Naive thymus-derived CD8-positive, alpha-beta T cell (primary cell): ENCODE measurements at places on chromosomes 12 and 14. TPM values are rescaled to one million over a fixed set of nuclear protein-coding genes. Genes with fewer than 3 reads are reported as not detected.

The CLEC9A gene
- total RNA-seq = not detected

DNA sequence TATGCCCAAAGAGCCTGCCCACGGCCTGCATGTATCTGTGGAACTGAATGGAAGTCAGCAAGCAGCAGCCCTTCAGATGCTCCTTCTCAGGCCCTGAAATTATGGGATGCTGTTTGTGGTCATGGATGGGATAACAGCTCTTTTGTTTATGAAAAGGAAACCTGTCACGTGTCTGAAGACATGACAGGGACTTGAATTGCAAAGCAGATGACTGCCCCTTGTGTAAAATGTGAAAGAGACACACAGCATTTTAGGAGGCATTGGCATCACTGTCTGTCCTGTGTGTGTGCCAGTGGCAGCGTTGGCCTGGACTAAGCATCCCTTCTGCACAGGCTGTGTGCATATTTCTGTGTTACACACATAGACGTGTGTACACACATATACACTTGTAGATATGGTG is 192.1 kb downstream of the VRK1 start:
- H3K4me3 ChIP-seq = no peak overlapping the region
- H3K4me1 ChIP-seq = peaks cover 43% of the 10 kb centered on the region
- H3K36me3 ChIP-seq = no peaks in the 10 kb centered on the region
- no peak for DNase-seq
- no peaks in the 10 kb centered on the region for H3K27me3 ChIP-seq
- peak overlapping the region; percentile 60 for H3K27ac ChIP-seq

DNA sequence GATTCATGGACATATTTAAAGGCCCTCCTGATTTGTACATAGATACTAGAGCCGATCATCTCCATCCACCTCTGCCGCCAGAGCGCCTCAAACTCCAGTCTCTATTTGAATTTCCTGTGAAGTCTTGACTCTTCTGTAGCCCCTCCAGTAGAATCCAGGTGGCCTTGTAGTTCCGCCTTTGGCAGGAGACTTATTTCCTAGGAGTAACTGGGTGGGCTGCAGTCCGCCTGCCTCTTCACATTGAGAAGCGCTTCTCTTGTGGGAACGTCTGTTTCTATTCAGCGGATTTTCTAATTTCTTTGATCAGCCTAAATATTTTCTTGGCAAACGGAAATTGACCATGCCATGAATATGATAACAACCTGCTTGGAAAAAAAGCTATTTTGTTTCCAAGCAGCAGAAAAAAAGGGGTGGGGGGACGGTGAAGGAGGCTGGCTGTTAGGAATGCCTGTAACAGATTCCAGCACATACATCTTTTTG is 9.0 kb upstream of the SIX1 start:
- H3K27me3 ChIP-seq = peaks cover 92% of the 10 kb centered on the region
- H3K36me3 ChIP-seq = no peaks in the 10 kb centered on the region
- H3K4me1 ChIP-seq = peaks cover 43% of the 10 kb centered on the region
- no peak overlapping the region for H3K27ac ChIP-seq

The GPRC5A gene
- not detected for total RNA-seq

DNA sequence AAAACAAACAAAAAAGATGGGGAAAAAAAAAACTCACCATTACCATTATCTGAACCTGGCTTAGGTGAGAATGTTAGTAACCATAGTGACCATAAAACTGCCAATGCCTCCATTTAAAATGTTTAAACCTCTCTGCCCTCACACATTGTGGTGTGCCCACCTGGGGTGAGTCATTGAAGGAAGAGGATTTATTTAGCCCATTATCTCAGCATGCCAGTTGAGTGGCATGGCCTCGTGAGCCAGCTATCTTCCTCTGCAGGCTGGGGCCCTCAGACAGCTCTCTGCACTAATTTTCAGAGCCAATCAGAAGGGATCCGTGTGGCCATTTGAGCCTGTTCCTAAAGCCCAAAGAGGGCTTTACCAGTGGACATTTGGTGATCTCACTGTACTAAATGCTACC is 81.8 kb upstream of the CCDC198 start:
- no peak overlapping the region for H3K4me3 ChIP-seq
- no peaks in the 10 kb centered on the region for H3K27me3 ChIP-seq
- H3K36me3 ChIP-seq = no peaks in the 10 kb centered on the region
- no peak for DNase-seq
- no peaks in the 10 kb centered on the region for H3K4me1 ChIP-seq

The GABARAPL1 gene
- total RNA-seq = 55.5 TPM

The CDC42BPB gene
- total RNA-seq = 6.3 TPM

The CRIP1 gene
- 96.5 TPM for total RNA-seq

DNA sequence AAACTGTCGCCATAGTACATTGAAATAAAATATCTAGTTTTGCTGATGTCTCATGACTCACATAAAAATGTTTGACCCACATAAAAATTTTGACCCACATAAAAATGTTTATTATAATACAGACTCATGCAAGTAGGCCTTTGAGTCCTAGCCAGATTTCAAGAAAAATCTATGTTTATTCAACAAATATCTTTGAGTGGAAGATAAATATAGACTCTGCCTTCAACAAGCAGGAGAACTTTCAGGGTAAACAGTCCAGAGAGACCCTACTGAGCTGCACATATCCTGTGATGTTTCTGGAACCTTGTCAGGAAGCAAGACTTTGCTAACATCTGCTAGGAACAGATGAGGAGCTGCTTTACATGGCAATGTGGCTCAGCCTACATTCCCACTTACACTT is 283.1 kb downstream of the MDGA2 start:
- H3K27ac ChIP-seq = no peak overlapping the region
- H3K4me3 ChIP-seq = no peak overlapping the region
- no peak for DNase-seq
- H3K27me3 ChIP-seq = no peaks in the 10 kb centered on the region

DNA sequence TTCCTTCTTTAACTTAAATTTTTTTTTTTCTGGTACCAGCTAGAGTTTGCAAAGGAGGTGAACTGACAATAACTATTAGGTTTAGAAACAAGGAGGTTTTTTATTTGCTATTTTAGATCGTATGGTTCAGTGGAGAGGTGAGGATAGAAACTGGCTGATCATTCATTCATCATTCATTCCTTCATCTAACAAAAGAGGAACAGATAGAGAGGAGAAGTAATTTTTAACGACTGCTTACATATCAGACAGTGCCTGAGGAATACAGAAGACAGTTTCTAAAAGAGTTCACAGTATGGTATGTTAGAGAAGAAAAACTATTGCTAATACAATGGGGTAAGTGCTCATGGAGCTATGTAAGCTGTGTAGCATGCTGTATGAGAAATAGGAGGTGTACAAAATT is 111.1 kb downstream of the ERC1 start:
- no peak overlapping the region for H3K4me3 ChIP-seq
- no peak for DNase-seq
- no peaks in the 10 kb centered on the region for H3K27me3 ChIP-seq
- no peak overlapping the region for H3K27ac ChIP-seq
- H3K36me3 ChIP-seq = peaks cover 6% of the 10 kb centered on the region
- peaks cover 33% of the 10 kb centered on the region for H3K4me1 ChIP-seq

The C12orf60 gene
- 1.3 TPM for total RNA-seq

DNA sequence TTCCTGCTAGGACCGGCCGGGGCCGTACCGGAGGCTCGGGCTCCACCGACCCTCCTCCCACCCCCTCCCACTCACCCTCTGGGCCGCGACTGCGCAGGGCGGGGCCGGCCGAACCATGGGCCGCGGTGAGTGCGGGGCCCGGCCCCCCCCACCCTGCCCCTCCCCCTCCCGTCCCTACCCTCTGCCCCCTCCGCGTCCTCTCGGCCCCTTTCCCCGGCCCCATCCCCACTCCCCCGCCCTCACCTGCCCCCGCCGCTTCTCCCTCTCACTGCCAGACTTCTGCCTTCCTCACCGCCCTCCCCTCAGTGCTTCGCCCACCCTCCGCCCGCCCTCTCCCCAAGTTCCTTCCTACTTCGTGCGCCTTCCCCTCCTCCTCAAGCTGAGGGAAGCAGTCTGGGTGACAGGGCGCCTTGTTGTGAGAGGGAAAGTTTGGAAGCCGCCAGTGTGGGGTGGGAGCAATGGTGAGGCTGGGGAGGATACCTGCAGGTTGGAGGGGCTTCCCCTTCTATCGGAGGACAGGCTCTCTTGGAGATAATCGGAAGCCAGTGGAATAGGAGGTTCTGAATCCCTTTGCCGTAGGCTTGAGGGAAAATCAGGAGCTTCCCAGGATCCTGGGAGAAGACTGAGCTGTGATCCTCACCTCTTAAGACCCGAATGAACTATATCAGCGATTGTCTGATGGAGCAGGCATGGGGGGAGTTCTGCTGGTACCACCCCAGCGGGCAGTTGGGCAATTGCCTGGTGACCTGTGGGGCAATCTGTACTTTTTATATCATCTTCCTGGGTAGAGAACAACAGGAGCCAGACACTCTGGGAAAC is 472 bp downstream of the MBD6 start:
- peak; percentile 12 for DNase-seq
- H3K4me1 ChIP-seq = peaks cover 59% of the 10 kb centered on the region
- peaks cover 32% of the 10 kb centered on the region for H3K36me3 ChIP-seq
- peak overlapping the region; percentile 92 for H3K27ac ChIP-seq

- no peaks in the 10 kb centered on the region for H3K4me1 ChIP-seq
- no peaks in the 10 kb centered on the region for H3K27me3 ChIP-seq
- H3K27ac ChIP-seq = no peak overlapping the region
- DNase-seq = no peak
These were observed 134.7 kb downstream of the NOVA1 start for GRCh38 chr14:26463136-26463535.

The NANOG gene
- total RNA-seq = not detected

The NUDT14 gene
- 10.3 TPM for total RNA-seq

DNA sequence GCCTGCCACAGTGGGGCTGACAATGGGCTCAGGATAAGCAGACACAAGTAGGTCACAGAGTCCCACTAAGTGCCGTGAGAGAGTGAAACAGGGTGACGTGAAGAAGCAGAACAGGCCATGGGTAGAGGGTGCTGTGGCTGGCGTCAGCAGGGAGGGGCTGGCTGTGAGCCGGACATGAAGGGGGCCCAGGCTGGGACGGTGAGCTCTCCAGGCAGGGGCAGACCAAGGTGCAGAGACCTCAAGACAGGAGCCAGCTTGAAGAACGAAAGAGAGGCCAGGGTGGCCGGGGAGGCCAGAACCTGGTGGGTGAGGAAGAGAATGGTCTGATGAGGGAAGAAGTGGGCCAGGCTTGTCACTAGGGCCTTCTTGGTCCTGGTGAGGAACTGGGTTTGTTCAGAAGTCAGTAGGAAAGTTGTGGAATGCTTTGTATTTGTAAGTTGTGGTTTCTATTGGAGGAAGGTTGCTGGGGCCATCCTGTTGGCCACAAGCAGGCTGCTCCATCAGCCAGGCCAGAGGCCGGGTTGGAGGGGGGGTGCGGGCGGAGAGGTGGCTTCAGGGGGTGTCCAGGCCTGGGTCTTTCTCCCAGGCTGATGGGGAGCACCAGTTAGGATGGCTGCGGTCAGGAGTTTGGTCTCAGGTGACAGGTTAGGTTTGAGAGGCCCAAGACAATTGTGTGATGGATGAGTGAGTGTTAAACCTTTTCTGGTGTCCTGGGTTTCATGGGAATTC is 21.4 kb upstream of the MLXIP start:
- H3K4me3 ChIP-seq = no peak overlapping the region
- H3K27ac ChIP-seq = no peak overlapping the region
- H3K4me1 ChIP-seq = peaks cover 8% of the 10 kb centered on the region
- DNase-seq = no peak
- no peaks in the 10 kb centered on the region for H3K27me3 ChIP-seq

DNA sequence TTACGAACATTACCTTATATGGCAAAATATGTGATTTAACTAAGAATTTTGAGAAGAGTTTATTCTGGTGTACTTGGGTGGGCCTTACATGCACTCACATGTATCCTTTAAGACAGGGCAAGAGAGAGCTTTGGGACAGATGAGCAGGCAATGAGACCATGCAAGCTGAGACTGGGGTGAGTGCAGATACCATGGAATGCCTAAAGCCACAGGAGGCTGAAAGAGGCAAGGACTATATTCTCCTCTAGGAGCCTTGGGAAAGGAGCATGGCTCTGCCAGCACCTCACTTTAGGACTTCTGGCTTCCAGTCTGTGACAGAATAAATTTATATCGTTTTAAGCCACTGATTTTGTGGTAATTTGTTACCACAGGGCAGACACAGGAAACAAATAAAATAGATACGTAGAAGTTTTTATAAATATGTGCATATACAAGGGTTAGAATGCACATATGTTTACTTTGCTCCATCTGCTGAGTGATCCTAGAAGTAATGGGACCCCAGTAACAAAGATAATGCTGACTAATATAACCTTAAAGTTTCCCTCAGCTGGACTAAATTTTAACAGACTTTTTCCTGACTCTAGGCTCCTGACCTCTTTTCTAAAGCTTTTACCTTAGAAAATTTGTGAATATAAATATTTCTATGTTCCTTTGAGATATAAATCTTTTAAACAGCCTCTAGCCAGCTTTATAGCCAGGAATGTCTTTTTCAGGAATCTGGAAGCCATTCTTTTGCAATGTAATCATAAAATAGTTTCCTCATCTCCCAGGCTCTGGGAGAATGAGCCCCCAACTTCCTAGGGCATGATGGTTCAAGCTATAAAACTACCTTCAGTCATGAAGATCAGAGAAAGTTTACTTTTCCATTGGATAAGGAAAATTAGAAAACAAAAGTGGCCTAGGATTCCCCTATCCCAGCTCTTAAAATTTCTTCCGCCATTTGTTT is 216.8 kb downstream of the PPFIA2 start:
- DNase-seq = no peak
- no peaks in the 10 kb centered on the region for H3K27me3 ChIP-seq
- no peak overlapping the region for H3K27ac ChIP-seq
- no peaks in the 10 kb centered on the region for H3K4me1 ChIP-seq
- H3K4me3 ChIP-seq = no peak overlapping the region
- no peaks in the 10 kb centered on the region for H3K36me3 ChIP-seq

The KRT78 gene
- total RNA-seq = not detected

The ARHGAP9 gene
- 291 TPM for total RNA-seq

GRCh38 chr14:55361190-55361589 is 50.4 kb downstream of the ATG14 start:
- no peak for DNase-seq
- no peak overlapping the region for H3K4me3 ChIP-seq
- H3K4me1 ChIP-seq = no peaks in the 10 kb centered on the region
- no peaks in the 10 kb centered on the region for H3K27me3 ChIP-seq

The CEBPE gene
- total RNA-seq = 1.8 TPM

- no peak overlapping the region for H3K4me3 ChIP-seq
- H3K27me3 ChIP-seq = peaks cover 3% of the 10 kb centered on the region
- no peak overlapping the region for H3K27ac ChIP-seq
These were observed 351.6 kb downstream of the SEC23A start for GRCh38 chr14:38751459-38751858.

The INHBE gene
- total RNA-seq = not detected

The CPNE8 gene
- 1.2 TPM for total RNA-seq

The NRL gene
- 2.7 TPM for total RNA-seq

GRCh38 chr12:54421175-54421878 is 2.3 kb upstream of the ITGA5 start:
- DNase-seq = no peak
- no peaks in the 10 kb centered on the region for H3K27me3 ChIP-seq
- no peaks in the 10 kb centered on the region for H3K36me3 ChIP-seq
- peaks cover 62% of the 10 kb centered on the region for H3K4me1 ChIP-seq

GRCh38 chr12:21602774-21603173 is 1.9 kb downstream of the GYS2 start:
- H3K27me3 ChIP-seq = no peaks in the 10 kb centered on the region
- DNase-seq = no peak
- H3K27ac ChIP-seq = no peak overlapping the region
- peaks cover 5% of the 10 kb centered on the region for H3K4me1 ChIP-seq
